ENCODE measurements at places on chromosomes 7 and 10.

- DNase-seq, result no peak
Measured at GRCh38 chr10:117502421-117503243, 39.9 kb upstream of the EMX2 start.

DNA sequence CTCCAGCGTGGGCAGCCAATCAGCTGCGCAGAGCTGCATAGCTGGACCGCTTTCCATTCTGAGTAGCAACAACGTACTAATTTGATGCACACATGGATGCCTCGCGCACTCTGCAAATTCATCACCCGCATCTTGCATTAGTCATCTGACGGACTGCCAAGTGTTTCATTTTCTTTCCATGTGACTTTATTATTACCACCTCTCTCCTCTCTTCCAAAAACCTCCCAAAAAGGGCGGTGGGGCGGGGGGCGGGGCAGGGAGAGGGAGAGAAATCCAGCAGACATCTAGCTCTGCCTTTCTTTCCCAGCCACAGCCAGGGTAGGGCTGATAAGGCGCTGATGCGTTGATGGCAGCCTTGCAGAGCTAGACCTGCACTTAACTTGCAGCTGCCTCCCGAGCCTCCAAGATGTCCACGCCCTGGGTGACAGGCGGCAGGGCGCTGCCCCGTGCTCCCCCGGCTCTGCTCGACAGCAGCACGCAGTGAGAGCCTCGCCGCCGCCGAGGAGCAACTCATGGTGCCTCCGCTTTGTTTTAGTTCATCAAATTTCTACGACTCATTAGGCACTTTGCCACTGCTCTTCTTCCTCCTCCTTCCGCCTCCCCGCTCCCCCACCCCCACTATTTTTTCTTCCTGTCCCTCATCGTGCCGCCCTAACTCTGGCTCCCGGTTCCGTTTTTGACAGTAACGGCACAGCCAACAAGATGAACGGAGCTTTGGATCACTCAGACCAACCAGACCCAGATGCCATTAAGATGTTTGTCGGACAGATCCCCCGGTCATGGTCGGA is 147.3 kb downstream of the CELF2 start:
- DNase-seq, result no peak

GRCh38 chr10:107409522-107409921 is 245.0 kb upstream of the SORCS1 start:
- no peak for DNase-seq

DNA sequence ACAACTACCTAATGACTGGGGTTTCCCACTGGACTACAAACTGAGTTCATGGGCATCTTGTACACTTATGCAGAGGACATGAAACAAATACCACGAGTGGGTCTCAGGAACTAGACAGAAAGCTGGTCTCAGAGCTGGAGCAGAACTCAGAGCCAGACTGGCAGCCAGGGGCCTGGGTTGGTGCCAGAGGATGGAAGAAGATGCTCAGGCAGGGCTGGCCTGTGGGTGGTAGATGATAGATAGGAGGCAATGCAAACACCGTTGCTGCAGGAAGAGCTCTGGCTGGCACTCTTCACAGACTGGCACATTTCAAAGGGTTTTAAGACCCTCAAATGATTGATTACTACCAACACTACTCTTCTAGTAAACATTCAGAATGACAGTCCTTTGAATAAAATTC is 28.8 kb downstream of the ENO4 start:
- no peak for DNase-seq

DNA sequence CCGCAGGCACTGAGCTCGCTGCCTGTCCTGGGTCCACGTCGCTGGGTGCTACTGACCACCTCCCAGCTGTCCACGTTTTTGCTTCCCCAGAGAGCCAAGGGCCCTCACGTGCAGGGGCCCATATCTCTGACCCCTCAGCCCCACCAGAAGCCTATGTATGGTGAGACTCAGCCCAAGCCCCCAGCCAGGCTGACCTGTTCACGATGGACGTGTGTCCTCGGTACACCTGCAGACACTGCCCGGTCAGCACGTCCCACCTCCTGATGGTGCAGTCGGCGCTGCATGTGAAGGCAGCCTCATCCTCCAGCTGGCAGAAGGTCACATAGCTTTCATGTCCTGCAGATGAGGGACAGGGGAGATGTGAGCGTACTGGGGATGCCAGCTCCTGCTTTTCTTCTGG is 9.9 kb downstream of the WDR86 start:
- DNase-seq, result no peak

- no peak for DNase-seq
Measured at GRCh38 chr10:6671976-6672375, 91.9 kb upstream of the PRKCQ start.

- DNase-seq, result no peak
Measured at GRCh38 chr10:2488446-2489005, 578.8 kb upstream of the PFKP start.

DNA sequence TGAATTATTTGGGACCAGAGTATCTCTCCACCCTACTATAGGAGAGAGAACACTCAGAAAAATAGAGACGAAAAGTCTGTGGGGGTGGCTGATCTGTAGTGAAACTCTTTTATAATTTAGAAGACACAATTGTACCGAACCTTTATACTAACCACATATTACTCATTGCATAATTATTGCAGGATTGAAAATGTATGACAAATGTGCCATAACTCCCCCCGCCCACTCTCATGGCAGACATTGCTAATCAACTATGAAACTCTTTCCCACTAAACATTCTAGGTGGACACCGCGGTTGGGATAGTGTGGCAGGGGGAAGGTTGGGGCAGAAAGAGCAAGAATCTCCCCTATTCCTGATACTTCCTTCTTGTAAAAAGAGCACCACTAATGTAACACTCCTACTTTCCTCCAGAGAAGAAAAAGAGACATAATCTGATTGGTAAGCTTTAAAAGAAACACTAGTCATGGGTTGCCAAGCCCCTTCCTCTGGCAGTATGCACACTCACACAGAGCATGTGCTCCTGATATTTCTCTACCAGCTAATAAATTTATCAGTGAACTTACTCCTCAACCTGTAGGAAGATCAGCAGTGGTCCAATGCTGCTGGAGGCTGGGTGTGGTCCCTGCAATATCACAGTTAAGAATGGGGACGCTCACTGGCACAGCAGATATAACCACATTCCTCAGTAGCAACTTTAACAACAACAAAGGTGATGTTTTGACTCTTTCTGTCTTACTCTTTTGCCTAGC is 18.7 kb upstream of the ARID5B start:
- DNase-seq, result no peak

DNA sequence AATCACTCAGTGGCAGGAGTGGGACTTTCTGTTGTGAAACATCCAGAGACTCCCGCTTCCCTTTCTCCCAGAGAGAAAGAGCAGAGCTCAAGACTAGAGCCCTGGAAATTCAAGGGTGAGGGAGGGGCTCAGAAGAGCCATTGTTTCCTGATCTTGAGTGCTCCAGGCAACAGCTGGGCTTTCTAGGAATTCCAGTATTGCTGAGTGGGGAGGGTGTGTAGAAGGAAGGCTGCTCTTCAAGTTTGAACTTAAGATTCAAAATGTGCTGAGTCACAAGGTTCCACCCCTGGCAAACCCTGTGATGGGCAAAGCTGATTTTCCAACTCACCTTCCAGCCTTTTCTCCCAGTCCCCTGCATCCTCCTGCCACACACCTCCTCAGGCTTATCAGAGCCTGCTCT is 42.3 kb upstream of the MSRB2 start:
- no peak for DNase-seq

DNA sequence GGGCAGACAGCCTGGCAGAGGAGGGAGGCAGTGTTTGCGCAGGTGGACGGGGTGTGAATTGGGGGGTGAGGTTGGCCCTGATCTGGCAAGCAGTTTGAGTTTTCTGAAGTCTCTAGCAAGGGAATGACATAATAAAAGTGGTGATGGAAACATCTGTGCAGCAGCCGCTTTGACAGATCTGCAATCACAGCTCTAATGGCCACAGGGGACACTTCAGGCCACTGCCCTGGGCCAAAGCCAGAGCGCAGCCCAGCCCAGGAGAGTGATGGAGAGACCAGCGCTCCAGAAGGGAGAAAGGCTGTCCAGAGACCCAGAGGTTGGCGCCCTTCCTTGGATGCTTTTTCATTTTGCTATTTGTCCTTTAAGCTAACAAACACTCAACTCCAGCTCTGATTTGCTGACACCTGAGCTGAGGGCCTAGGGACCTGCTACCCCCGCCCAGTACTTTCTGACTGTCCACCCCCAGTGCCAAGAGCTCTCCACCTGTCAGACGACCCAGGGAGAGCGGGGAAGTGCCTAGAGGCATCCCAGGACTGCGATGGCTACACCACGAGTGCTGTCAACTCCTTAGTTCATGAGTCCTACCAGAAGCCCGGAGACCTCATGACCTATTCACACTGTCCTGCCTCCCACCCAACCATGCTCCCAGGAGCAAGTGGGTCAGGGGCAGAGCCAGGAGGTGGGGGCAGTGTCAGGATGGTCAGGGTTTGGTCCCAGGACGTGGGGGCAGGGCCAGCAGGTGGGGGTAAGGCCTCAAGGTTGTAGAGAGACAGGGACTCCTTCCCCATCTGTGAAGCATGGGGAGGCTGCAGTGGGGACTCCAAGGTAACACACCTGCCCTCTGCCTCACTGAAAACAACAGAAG is 112.6 kb downstream of the PRKAG2 start:
- no peak for DNase-seq

DNA sequence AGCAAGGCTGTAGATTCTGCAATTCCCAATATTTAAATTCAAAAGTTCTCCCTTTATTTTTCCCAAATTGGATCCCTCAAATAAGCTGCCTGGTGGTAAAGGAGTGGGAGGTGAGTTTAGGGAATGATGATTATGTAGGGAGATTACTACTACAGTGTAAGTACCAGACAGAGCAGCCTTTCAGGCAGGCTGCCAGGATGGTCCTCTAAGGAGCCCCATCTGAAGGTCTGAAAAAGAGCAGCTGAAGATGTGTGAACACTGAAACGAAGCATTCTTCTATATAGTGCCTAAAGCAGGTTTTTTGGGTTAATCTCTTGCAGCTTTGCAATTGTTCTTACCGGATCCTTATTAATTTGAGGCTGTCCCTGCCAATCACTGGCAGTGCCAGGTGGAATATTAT is 84.7 kb downstream of the CREB5 start:
- DNase-seq, result no peak

GRCh38 chr7:131431756-131432155 is 104.1 kb downstream of the MKLN1 start:
- no peak for DNase-seq

DNA sequence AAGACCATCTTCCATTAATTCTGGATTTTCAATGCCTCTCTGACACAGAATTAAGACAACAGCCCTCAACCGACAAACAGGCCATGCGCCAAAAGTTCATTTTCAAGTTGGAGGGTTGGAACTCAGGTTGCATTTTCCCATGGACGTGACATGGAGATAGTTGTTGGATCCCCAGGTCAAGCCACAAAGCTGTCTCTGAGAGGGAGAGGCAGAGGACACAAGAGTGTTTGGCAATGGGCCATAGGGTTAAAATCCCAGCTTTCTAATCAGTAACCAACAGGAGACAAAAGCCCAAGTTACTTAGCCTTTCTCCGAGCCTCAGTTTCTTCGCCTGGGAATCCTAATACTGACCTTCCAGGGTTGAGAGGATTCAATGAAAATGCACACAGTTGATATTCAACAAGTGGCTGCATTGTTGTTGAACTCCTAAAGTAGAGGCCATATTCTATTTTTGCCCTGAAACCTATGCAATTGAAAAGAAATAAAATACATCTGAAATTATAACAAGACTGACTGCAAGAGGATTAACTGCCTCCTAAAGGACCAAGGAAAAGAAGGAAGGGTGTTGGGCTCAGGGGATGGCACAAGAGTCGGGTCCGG is 44.3 kb downstream of the SORBS1 start:
- DNase-seq, result no peak

DNA sequence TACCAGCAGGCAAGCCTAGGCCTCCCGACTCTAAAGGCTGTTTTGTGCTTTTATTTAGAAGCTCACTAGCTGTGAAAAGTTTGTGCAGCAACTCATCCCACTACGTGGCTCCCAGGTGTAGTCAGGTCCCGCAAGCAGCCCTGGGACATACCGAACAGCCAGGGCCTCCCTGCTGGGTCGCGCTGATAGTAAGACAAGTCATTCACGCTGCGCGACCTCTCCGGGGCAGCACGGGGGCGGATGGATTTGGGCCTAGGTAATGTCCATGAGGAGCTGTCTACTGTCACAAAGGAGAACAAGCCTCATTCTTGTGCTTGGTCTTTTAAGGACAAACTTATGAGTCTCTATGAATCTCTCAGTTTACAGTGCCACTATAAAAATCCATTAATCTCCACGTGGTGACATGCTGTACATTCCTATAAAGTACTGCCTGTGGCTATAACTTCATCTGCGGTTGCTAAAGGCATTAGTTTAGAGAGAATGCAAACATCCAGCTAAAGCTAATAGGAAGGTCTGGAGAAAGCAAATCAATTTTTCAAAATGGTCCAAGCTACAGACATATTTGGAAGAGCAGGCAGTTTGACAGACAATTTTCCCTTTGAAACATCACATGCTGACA is 546.8 kb downstream of the PHTF2 start:
- no peak for DNase-seq

DNA sequence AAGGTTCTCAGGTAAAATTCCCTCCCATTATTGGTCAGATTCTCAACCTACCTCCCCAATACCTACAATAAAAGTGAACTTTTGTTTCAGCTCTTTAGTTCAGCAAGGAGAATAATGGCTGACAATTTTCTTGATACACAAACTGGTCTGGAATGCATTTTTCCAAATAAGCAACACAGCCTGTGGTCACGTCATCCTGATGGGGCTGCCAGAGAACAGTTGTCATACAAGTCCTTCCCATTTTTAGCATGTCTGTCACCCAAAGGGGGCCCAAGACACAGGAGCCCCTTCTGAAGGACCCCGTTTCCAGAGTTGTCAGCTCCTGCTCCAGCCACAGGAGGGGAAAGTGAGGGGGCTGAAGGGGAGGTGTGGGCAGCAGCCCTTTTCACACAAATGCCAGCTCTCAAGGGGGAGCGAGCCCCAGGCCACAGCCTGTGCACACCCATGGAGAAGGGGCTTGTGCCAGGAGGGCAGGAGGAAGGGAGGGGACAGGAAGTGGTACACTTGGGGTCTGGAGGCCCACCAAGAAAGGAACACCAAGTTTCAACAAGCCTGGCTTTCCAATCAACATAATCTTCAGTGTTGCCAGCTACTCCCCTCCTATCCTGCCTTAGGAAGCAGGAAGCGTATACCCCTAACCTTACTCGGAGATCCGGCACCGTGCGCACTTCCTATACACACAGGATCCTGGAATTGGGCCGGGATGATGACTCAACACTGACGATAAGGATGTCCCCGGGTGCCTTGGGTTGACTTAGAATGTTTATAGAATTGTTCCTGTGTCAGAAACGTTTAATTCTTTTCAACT is 43.4 kb upstream of the PDLIM1 start:
- DNase-seq, result no peak

GRCh38 chr7:98968621-98969020 is 90.3 kb downstream of the TRRAP start:
- no peak for DNase-seq

DNA sequence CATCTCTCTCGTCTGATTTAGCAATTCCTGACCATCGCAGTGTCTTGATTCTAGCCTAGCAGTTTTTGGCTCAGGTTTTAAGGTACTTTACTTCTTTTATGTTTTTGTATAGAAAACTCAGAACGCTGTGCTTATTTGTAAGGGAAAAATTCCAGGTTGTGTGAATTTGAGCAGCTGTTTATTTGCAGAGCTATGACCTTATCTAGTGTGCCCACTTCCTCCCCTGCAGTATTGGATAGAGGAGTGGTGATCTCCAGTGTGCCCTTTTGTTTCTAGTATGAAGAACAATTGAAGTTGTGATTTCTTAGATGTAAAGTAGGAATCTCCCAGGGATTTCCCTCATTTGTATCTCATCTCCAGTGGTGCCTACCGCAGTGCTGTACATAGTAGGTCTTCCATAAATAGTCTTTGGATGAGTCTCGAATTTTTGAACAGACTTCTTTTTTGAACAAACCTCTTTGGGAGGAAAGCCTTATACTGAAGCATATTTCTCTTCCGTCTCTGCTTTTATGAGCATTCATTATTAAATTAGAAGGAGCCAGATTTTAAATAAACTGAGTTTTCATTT is 40.0 kb downstream of the GARS1 start:
- DNase-seq, result no peak
